Left renal pelvis (tissue), 4 donors: ENCODE measurements at places on chromosomes 12 and 14.

- DNase-seq, result no peak
These were observed 20.9 kb upstream of the GPRC5A start for GRCh38 chr12:12870465-12870864.

- no peak for DNase-seq
These were observed 25.9 kb downstream of the TCHP start for GRCh38 chr12:109926016-109926415.

DNA sequence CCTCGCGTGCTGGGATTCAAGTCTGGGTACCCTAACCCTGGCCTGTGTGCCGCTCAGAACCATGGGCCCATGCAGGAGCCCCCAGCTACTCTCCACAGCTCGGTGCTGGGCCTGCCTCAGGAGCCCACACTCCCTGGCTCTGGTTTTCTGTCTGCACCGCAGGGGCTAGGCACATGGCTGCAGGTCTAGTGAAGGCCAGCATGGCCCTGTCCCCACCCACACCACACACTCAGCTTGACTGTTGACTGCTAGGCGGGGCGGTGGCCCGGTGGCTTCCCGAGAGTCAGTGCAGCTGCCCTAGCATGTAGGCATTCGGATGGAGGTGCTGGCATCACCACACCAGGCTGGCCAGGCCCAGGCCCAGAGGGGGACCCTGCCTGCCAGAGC, 7.9 kb downstream of the INF2 start:
- no peak for DNase-seq

- no peak for DNase-seq
These were observed 59.8 kb downstream of the PLEKHG3 start for GRCh38 chr14:64763801-64764621.

DNA sequence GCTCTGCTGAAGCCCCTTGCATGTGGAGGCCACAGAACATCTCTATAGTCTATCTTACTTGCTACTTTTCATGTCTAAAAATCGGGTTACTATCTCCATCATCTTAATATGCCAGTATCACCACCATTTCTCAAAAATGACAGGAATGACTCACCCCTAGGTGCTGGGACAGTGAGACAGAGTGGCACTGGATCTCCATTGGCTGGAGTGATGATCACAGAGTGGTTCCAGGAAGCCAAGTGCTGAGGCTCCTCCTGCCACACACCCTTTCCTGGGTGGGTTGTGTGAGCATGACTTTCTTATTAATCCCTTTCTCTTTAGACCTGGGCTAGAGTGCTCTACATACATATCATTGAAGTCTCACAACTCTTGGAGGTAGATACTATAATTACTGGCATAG, 3.3 kb upstream of the ASCL1 start:
- no peak for DNase-seq
